ENCODE measurements at places on chromosomes 7 and 10.

DNA sequence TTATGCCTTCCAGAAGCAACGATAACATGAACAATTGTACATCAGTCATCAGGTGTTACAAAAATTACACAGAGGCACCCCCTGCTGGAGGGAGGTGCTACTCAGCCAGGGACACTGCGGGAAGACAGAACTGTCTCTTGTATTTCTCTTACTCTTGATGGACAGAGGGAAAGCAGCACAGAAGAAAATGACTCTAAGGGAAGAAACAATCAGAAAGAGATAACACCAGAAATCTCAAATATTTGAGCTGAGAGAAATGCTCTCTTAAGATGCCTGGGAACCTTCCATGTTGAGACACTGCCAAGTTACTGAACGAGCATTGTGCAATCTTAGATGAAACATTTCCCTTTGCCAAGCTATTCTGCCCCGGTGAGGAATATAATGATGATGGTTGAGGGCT lies 227.6 kb upstream of the NPSR1 start:
- no peak for DNase-seq

DNA sequence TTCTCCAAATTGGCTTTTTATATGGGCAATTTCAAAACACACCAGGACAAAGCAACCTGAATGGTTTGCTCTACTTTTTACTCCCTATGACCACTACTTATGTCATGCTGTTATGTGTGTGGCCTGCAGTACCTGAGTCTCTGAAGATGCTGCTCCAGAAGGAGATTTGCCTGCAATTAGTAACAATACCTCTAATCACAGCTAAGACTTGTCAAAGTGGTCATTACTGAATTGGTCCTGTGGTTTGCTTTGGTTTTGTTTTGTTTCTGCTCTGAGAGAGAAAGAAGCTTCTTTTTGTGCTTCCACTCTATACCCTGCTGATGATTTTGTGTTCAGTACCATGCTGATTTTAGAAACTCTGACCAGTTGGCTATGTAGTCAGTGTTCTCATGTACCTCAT lies 25.5 kb downstream of the HGF start:
- DNase-seq: no peak

DNA sequence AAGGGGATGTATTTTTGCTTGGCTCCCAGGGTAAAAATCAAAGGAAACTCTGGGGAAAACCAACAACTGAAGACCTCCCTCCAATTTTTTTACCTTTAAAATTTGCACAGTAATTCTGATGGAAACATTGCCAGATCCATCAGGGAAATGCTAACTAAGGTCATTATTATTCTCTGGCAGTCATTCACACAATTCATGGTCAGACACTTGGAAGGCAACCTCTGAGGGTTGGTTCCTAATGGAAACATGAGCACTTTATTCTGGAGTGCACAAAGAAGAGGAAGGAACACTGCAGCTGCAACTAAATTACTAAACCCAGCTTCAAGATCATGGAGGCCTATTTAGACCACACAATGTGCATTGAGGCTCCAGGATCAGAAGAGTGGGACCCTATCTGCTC lies 34.2 kb downstream of the SRI start:
- DNase-seq: no peak

GRCh38 chr7:21690705-21691104 lies 147.9 kb downstream of the DNAH11 start:
- DNase-seq: no peak

DNA sequence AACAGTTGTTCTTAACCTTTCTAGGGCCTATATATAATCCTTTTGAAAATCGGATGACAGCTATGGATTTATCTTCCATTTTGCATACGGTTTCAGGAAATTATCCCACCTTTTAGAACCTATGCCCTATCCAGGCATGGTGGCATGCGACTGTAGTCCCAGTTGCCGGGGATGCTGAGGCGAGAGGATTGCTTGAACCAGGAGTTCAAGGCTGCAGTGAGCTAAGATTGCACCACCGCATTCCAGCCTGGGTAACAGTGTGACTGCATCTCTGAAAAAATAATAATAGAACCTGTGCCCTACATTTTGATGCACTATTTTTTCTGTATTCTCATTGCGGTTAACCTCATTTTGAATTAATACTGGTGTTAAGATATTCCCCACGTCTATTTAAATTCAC lies 11.6 kb downstream of the CCAR1 start:
- DNase-seq: no peak

DNA sequence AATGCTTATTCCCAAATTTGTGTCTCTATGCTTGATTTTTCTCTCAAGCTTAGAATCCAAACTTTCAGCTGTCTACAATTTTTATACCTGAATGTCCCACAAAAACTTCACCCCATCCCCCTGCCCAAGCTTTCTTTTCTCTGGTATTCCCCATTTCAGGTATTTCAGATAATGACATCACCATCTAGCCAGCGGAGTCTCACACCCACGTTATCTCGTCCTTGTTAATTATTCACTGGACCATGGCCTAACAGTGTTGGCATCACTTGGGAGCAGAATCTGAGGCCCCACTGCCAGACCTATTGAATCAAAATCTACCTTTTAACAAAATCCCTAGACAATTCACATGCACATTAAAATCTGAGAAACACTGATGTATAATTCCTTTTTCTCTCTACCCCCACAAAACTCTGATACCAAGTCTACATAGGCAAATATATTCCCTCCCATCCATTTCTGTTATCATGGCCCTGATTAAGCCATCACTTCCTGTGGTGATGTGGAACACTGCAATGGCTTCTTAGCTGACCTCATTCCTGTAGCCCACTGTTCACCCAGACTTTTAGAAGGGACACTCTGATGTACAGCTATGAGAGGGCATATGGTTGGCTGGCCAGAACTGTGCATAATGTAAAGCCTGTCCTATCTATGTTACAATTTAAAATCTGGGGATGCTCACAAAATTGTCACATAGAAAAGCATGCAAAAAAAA lies 31.4 kb downstream of the ZNF438 start:
- DNase-seq: no peak

GRCh38 chr7:130309986-130310385 lies 17.0 kb downstream of the CPA4 start:
- no peak for DNase-seq

DNA sequence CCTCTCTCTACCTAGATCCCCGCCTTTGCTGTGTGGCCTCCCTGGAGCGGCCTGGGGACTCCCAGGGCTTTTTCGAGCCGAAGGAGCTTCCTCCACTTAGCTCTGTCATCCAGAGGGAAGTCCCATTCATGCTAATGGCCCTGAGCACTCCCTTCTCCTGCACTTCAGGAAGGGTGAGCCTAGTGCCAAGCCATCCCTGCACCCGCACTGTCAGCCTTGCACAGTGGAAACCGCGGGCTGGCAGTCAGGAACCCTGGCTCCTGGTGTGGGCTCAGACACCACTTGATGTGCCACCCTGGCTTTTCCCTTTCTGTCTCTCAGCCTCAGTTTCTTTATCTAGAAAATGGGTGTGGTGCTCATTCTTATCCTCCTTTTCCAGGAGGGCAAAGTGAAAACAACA lies 131.6 kb downstream of the ZMIZ1 start:
- no peak for DNase-seq

DNA sequence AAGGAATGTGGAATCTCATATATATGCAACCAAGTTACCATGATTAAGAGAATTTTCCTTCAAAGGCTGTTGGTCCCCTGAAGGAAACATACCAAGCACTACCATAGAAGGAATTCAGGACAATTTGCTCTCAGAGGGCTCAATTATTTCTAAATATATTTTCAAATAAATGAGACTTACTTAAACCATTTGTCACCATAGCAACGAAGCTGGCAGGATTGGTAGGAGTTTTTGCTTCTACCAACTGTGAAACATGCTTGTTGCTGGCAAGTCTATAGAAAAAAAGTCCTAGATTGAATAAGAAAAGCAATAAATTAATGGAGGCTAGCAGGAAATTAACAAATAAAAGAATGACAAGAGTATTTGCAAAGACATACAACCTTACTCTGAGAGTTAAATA lies 156.9 kb upstream of the NPSR1 start:
- no peak for DNase-seq

GRCh38 chr10:122188706-122189105 lies 82.4 kb upstream of the BTBD16 start:
- DNase-seq: no peak

GRCh38 chr10:5477948-5478693 lies 21.2 kb downstream of the CALML5 start:
- no peak for DNase-seq

GRCh38 chr7:148815612-148816011 lies 68.5 kb downstream of the EZH2 start:
- DNase-seq: no peak

GRCh38 chr10:96958071-96958470 lies 126.0 kb downstream of the LCOR start:
- no peak for DNase-seq

- DNase-seq: no peak
Observed at GRCh38 chr10:614790-615582, 74.5 kb downstream of the DIP2C start.

- DNase-seq: no peak
Observed at GRCh38 chr10:101495324-101495925, 92.6 kb downstream of the POLL start.

GRCh38 chr10:59047957-59048618 lies 128.4 kb upstream of the PHYHIPL start:
- no peak for DNase-seq

DNA sequence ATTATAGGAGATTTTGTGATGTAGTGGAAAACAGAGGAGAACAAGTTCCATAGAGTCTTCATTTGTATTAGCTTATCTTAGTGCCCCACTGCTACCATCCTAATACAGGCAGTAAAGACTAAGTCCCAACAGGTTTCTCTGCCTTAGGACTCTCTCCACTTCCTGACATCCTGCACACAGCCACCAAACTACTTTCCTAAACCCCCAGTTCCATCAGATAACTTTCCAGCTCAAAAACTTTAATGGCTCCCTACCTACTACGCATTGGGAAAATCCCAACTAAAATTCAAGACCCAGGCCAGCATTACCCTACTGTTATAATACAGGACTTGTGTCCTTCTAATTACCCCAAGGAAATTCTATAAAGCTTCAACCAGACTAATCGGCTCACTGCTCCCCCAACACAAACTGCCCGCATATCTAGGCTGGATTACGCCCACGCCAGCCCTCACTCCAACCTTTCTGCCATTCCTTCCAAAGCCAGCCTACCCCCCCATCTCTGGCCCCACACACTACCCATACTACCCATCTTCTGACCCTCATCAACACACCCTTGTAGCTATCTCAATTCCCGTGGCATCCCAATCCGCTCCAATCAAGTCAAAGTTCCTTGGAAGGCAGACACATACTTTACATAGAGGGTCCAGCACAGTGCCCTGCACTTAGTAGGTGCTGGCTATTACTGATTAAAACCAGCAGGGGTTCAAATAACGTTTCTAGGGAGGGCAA lies 1.4 kb downstream of the IDE start:
- DNase-seq: no peak

DNA sequence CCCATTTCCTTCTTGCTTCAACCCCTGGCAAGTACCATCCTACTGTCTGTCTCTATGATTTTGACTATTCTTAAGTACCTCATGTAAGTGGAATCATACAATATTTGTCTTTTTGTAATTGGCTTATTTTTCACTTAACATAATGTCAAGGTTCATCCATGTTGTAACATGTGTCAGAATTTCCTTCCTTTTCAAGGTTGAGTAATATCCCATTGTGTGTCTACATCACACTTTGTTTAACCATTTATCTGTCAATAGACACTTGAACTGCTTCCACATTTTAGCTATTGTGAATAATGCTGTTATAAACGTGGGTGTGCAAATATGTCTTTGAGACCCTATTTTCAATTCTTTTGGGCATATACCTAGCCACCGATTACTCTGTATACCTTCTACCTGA lies 14.0 kb upstream of the CDK14 start:
- DNase-seq: no peak

- DNase-seq: no peak
Observed at GRCh38 chr7:44062180-44062902, 3.0 kb downstream of the PGAM2 start.

- DNase-seq: no peak
Observed at GRCh38 chr7:128052404-128052803, 21.2 kb upstream of the LRRC4 start.

GRCh38 chr10:87505366-87506111 lies 846 bp downstream of the MINPP1 start:
- DNase-seq: peak; percentile 15

DNA sequence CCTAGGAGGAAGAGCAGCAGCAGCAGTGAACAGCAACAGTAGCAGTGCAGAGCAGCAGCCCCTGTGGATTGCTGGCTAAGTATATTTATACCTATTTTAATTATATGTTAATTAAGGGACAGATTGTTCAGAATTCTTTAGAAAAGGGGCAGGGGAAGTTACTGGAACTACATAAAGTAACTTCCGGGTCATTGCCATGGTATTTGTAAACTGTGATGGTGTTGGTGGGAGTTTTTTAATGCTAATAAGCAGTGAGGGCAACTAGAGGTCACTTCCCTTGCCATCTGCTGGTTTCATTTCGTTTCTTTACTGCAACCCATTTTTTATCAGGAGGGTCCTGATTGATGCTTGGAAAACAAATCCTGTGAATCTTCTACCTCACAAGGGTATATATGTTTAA lies 229.8 kb upstream of the PODXL start:
- DNase-seq: peak; percentile 28

DNA sequence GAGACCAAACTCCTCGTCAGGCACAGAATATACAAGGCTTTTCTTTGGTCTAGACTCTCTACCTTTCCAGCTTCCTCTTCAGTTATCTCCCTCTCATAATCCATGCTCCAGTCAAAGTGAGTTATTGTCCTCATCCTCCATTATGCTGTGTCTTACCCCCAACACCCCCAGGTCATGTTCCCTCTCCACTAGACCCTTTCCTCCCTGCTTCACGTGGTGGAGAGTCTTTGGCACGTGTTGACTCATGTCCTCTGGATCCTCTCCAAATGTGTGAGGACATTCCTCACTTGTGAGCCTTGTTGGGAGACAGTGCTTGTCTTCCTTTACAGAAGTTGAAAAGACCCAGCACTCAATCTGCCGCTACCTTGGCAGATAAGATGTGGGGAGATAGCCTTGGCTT lies 36.0 kb upstream of the DLD start:
- DNase-seq: no peak

DNA sequence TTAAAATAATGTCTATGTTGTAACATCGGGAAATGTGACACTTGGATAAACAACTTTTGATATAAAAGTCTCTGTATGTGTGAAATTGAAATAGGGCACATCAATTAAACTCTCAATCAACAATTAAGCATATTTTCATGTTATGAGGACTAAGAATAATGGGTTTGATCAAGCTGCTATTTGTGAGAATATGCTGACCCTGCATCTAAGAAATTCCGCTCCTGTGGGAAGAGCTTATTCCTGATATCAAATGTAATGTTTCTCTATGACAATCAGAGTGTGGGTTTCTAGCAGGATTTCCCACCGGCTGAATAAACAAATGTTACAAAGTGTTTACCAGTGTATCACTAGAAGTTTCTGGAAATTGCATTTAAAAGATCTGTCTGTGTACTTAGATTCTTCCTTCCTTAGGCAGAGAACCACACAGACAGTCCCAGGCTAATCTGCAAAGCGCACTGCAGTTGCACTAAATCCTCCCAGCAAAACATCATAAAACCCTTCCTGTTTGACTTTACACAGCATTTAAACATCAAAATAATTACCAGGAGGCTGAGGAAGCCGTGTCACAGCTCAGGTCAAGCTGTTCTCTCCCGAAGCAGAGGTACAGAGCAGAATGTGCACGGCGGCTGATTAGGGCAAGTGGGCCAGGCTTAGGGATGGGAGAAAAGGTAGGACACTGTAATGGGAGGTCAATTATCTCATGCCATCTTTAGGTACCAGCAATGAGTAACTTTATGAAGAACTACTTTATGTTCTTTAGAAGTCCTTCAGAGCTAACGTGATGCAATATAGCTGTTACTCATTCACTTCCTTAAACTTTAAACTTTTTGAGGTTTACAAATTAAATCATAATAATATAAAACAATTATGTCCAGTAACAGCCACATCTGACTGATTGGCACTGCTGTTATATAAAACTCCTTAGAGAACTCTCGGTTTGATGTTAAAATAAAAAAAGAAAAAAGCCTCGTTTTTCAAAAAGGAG lies 109.1 kb upstream of the CTTNBP2 start:
- no peak for DNase-seq
